ENCODE measurements at places on chromosomes 3 and 15.

DNA sequence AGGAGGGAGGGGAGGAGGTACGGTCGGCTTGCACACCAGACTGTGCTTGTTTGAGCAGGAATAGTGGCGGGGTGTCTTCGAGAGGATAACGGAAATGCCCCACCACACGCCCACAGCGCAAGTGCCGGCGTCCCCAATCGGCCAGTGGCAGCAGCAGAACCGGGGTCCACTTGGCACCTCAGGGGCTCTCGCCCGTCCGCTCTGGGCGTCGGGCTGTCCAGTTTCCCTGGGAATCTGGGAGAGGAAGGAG lies 53.7 kb downstream of the CCDC54 start:
- peak; percentile 34 for DNase-seq

- no peak for DNase-seq
Observed at GRCh38 chr3:176566757-176567156, 630.5 kb downstream of the TBL1XR1 start.

DNA sequence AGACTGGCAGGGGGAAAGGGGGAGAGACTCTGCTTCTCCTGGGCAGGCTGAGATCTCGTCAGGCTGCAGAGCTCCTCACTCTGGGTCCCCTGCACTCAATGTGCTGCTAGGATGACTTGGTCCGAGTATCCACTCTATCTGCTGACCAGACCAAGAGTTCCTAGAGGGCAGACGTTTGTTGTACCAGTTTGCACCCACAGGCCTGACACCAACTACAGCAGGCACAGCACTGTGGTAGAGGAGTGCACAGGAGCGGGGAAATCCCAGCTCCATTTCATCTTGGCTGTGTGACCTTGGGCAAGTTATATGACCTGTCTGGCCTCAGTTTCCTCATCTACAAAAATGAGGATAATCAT lies 29.0 kb downstream of the CCDC12 start:
- no peak for DNase-seq

DNA sequence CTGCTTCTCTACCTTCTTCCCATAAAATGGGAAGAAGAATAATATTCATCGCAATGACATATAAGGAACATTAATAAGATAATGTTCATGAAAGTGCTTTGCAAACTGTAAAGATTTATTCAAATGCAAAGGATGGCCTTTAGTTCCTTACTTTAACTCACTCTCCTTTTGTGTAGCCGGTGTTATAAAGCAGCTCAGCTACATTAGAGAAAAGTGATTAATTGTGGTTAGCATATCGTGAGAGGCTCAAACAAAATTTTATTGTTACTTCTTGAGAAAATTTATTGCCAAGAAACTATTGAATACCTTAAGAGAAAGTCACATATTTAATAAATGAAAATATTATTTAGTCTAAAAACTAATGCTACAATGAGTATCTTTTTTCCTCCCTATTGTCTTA lies 250.7 kb upstream of the NR2E3 start:
- no peak for DNase-seq

DNA sequence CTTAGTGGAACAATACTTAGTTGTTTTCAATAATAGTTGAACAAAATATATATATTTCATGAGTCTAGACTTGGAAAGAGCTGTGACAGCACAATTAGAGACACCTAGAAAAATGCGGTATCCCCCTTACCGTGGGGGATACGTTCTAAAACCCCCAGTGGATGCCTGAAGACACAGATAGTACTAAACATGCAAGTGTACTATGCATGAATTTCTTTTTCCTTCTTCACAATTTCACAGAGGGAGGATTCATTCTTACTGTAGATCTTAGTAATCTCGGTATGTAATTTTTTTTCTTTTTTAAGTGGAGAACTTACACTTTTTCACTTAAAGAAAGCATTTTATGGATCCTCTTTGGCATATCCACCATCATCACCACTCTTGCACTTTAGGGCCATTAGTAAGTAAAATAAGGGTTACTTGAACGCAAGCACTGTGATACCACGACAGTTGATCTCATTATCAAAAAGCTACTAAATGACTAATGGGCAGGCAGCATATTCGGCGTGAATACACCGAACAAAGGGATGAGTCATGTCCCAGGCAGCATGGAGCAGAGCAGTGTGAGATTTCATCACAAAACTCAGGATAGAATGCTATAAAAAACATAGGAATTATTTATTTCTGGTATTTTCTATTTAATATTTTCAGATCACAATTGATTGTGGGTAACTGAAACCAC lies 72.3 kb upstream of the ZNF280D start:
- DNase-seq: peak; percentile 5

All from stimulated activated CD4-positive, alpha-beta T cell treated with anti-CD3 and anti-CD28 coated beads, TNF-alpha, amount 100 ng/mL, for 24 hours (primary cell).